CD4-positive, alpha-beta T cell treated with Interleukin-15 for 4 hours (primary cell): ENCODE measurements at places on chromosomes 7 and 10.

GRCh38 chr7:43311052-43311451 lies 198.6 kb downstream of the HECW1 start:
- DNase-seq, result no peak

- no peak for DNase-seq
Measured at GRCh38 chr10:132100091-132100481, 34.3 kb downstream of the JAKMIP3 start.

GRCh38 chr7:150341263-150342120 lies at the start of gene RARRES2:
TSS of gene RARRES2 (minus strand) at chr7:150341629. CDS start at chr7:150340609, 1,020 bp downstream.
- no peak for DNase-seq

GRCh38 chr10:113736576-113736975 lies 14.9 kb upstream of the PLEKHS1 start:
- no peak for DNase-seq

DNA sequence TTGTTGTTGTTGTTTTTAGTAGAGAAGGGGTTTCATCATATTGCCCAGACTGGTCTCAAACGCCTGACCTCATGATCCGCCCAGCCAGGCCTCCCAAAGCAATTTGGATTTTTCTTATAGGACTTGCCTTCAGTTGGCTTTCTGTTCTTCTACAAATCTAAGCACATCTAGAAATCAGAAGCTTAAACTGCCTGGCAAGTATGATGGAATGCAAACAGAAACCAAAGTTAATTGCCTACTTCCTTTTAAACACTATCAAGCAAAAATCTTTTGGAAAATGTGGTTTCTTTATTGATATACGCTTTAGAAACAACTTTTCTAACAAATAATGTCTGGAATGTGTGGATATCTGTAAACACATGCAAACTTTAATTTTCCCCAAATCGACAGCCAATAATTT lies 64.9 kb downstream of the USP6NL start:
- DNase-seq, result no peak

- DNase-seq, result no peak
Measured at GRCh38 chr7:92848441-92848840, 12.1 kb upstream of the CDK6 start.

- no peak for DNase-seq
Measured at GRCh38 chr10:3787816-3788215, 2.8 kb upstream of the KLF6 start.

GRCh38 chr7:132443761-132444520 lies 132.3 kb downstream of the PLXNA4 start:
- no peak for DNase-seq

GRCh38 chr10:13695588-13695987 lies 108.8 kb downstream of the PRPF18 start:
- no peak for DNase-seq

- DNase-seq, result no peak
Measured at GRCh38 chr10:44845361-44846175, 65.6 kb upstream of the TMEM72 start.

DNA sequence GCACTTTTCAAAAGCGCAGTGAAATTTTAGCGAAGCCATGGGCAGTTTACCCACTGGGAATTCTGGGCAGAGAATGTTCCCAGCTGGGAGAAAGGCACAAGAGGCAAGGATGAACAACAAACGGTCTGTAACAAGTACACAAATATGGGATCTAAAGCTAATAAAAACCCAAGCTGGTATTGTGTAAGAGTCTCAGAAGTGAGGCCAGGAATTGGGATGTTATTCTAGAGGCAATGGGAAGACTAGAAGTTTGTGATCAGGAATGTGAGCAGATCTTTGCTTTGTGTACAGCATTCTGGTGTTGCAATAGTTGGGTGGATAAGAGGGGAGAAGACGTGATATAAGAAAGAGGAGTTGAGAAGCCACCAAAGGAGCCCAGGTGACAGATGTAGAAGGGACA lies 15.0 kb downstream of the FZD9 start:
- no peak for DNase-seq

- peak; percentile 4 for DNase-seq
Measured at GRCh38 chr10:73625004-73625883, 16.0 kb downstream of the MYOZ1 start.

- no peak for DNase-seq
Measured at GRCh38 chr10:93703841-93704240, 1.4 kb upstream of the FRA10AC1 start.

- DNase-seq, result no peak
Measured at GRCh38 chr10:119302591-119303253, 95.4 kb downstream of the GRK5 start.

GRCh38 chr7:90821961-90822620 lies 226.0 kb downstream of the CDK14 start:
- DNase-seq, result no peak

GRCh38 chr7:136884492-136884891 lies 16.0 kb downstream of the CHRM2 start:
- no peak for DNase-seq

- DNase-seq, result no peak
Measured at GRCh38 chr7:155852426-155853301, 40.4 kb upstream of the SHH start.

DNA sequence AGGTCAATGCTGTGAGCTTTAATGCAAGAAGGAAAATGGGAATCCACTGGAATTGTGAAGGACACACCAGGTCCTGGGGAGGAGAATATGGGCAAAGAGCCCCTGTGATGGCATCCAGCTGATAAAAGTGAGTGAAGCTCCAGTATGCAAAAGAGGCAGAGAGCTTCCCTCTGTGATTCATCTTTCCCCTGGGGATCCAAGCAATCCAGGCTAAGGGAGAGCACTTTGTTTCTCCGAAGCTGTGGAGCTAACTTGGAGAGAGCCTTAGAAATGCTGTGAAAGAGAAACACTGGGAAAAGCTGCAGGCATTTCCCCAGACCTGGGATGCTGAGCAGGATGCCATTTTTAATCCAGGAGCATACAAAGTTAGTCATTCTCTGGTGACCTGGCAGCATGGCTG lies 489.5 kb downstream of the SH2D4B start:
- DNase-seq, result no peak

DNA sequence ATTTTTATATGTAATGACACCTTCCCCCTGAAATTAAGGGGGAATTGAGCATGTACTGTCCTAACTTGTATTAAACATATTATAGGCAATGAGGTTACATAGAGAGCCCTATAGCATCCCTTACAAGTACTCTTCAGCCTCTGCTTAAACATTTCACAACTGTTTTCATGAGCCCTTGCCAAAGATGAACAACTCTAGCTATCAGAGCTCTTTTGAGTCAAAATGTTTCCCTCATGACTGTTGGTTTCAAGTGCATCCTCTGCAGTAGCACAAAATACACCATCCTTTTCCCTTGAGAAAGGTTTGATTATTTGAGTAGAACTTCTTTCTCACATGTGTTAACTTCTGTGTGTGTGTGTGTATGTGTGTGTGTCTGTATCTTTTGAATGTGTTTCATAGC lies 1157.6 kb upstream of the CELF2 start:
- no peak for DNase-seq

- no peak for DNase-seq
Measured at GRCh38 chr7:30970074-30970473, 6.3 kb downstream of the GHRHR start.

DNA sequence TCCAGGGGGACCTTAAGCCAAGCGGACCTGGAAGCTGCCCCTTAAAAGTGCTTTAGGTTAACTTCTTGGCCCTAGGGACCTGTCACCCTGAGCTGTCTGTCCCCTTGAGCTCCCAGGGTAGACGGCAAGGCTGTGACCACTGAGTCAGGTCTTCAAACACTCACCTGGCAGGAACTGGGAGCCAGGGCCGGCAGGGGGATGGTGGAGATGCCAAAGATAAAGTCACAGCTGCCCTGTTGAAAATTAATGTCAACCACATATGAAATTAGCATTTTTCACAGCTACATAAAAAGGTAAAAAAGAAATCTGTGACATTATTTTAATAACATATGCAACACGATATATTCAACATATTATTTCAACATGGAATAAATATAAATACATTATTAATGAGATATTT lies 271.0 kb downstream of the GFRA1 start:
- no peak for DNase-seq

DNA sequence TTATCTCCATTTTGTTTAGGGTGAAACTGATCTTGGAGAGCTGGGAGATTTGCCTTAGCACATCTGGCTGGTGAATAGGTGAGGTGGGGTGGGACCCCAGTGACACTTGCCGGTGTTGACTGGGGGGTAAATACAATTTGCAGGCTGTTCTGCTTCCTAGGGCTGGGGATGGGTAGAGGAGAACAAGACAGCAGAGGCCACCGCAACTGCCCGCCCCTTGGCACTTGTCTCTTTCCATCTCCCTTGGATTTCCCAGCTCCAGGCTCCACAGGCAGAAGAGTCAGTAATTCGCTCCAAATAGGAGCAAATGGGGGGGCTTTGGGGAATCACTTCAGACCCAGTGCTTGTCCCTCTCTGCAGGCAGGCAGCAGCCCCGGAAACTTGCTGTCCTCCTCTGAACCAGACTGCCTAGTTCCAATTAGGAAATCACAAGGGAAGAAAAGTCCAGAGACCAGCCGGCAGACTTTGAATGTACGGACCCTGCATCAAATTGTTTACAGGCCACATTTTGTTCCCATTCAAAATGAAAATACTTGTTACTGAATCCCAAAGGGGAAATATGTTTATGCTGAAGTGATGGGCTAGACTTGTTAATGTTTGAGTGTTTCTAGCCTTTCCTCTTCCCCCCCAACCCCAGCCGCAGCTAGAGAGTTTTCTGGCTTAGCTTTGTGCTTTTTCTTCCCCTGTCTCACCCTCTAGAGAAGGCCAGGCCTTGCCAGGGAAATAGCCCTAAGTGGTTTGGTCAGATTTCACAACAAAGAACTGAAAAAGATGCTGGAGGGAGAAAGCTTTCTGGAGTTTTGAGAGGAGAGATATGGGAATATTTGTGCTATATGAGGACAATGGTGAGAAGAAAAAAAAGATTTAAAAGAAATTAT lies 10.0 kb upstream of the INPP5F start:
- DNase-seq, result no peak

DNA sequence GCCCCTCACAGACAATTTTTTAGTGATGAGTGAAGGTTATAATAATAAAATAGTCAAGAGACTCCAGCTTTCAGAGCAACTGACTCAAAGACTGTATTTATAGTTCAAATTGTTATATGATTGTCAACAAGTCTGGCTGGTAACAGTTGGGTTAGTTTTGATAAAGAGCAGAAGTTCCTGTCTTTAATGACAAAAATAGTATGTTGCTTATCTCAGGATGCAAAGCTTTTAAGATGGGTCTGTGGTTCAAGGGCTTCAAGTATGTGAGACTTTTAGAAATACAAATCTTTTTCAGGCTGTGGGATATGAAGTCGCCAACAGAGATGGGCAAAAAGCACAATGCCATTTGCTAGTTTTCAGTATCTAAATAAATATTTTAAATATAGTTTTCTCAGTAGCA lies 118.4 kb downstream of the ABCA13 start:
- no peak for DNase-seq

- DNase-seq, result no peak
Measured at GRCh38 chr10:8577686-8578085, 523.2 kb downstream of the GATA3 start.

- no peak for DNase-seq
Measured at GRCh38 chr7:134180376-134180775, 53.2 kb downstream of the LRGUK start.

DNA sequence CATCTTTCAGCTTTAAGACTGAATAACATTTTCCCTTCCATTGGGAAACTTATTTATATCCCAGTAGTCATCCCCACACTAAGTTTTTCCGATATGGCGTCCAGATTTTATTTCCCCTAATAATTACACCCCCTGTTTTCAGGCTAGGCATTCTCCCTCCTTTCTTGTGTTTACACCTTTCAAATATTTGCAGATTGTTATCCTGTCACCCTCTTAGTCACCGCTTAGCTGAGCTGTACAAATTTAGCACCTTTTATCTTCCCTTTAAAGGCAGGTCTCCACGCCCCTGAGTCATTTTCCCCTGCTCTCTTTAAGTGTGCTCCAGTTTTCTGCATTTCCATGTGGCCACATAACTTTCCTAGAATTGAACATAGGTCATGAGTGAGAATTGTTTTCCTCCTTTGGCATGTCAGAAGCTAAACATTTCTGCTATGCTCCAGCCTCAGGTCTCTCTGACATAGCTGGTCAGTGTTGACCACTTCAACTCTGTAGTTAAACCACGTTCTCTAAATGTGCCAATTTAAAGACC lies 47.4 kb downstream of the LRRC4 start:
- DNase-seq, result peak; percentile 21

DNA sequence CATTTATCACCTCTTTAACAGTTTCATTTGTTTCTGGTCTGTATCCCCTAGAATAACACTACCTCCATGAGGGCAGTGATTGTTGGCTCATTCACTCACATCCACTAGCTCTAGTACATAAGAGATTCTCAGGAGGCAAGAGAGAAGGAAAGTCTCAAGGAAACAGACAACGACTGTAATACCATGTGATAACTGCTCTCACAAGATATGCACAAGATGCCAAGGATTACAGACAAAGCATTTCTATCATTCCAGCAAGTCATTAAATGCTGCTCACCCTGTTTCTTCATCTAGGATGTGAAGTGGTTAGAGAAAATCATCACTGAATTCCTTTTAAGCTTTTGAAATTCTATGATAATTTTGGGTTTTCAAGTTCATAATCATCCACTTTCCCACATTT lies 115.3 kb downstream of the HIBADH start:
- DNase-seq, result no peak

DNA sequence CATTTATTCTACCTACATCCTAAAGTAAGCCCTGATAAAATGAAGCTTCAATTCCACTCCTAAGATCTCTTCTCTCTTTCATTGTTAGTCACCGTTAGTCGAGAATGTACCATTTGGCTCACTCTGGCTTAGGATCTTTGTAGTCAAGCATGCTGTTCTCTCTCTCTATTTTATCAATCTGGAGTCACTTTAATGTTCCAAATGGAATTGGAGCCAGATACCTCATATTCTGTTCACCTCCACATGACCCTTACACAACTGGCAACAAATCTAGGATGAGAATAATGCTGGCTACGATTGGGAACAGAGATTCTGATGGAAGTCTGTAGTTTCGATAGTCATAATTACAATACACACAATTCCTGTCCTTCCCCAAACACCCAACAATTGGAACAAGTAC lies 213.7 kb downstream of the TWIST1 start:
- no peak for DNase-seq

GRCh38 chr10:4373612-4374011 lies 452.4 kb upstream of the AKR1E2 start:
- DNase-seq, result no peak

DNA sequence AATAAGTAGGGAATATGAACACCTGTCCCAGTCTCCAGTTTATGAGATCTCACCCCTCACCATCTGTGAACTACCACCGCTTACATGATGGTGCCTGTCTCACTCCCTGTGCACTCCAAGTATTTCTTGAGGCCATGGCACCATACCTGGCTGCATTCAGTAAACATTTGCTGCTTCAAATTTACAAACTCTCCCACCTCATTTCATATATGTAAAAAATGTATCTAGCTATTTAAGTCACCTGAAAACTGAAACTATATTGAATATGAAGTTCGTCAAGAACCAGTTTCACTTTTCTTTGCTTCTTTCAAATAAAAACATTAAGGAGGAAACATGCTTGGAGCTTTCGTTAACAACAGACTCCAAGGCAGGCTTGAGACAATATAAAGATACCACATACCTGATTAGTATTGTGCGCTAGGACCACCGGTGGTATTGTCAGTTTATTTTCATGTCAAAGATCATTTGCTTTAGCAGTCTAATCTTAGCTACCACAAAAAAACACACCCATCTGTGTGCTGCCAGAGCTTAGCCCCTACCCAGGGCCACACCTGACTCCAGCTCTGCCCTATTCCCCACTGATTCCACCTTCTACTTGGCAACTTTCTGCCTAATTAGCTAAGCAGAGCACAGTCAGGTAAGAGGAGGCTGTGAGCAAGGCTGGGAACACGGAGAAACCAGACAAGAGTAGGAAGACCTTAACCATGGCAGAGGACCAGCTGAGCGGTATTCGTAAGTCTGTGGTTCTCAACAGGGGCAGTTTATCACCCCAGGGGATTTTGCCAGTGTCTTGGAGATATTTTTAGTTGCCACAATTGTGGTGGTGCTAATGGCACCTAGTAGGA lies 92.0 kb downstream of the ZFAND4 start:
- peak; percentile 28 for DNase-seq
